Prostate gland (tissue), 2 donors: ENCODE measurements at places on chromosomes 1 and 21. TPM values are rescaled to one million over a fixed set of nuclear protein-coding genes. Genes with fewer than 3 reads are reported as not detected.
A peak's percentile ranks its signal among the peaks of the same experiment; 100 is the strongest.

NBPF12 gene
- total RNA-seq: 13.6 TPM

DNA sequence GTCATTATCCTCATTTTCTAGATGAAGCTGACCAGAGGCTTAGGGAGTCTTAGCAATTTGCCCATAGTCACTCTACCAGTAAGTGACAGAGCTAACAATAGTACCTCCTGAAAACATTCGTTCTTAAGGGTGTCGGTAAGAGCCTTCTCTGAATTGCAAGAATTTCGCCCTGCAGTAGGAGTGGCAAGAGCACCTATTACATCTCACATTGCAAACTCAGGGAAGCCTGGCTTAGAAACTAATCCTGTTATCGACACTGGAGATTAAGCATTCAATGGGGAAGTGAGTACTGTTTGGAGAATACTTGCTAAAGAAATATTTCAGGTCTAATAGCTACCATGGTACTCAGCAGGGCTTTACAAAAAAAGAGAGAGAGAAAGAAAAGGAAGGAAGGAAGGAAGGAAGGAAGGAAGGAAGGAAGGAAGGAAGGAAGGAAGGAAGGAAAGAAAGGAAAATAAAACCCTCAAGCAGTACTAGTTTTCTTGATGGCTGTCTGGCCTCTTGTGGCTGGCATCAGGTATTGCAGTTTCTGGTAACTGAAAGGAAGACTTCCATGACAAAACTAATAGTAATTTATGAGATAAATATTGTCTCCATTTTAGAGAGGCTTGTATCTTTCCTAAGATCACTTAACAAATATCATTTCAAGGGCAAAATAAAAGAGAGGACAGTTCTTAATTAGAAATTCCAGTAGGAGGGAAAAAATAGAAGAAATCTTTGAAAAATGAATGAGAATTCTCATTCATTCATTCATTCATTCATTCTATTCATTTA lies 10.4 kb downstream of the C1orf226 start:
- H3K27me3 ChIP-seq: no peaks in the 10 kb centered on the region
- DNase-seq: peak; percentile 31
- no peak overlapping the region for H3K27ac ChIP-seq
- H3K4me1 ChIP-seq: no peaks in the 10 kb centered on the region
- no peaks in the 10 kb centered on the region for H3K36me3 ChIP-seq

- no peak overlapping the region for H3K4me3 ChIP-seq
- DNase-seq: no peak
- no peaks in the 10 kb centered on the region for H3K4me1 ChIP-seq
- H3K27ac ChIP-seq: no peak overlapping the region
- H3K36me3 ChIP-seq: no peaks in the 10 kb centered on the region
Measured at GRCh38 chr1:195965475-195965874, 642.8 kb downstream of the KCNT2 start.

GRCh38 chr1:97164276-97164639 lies 442.7 kb downstream of the PTBP2 start:
- H3K4me1 ChIP-seq: no peaks in the 10 kb centered on the region
- no peaks in the 10 kb centered on the region for H3K27me3 ChIP-seq
- no peak for DNase-seq
- no peak overlapping the region for H3K4me3 ChIP-seq
- H3K36me3 ChIP-seq: no peaks in the 10 kb centered on the region

GRCh38 chr1:114902343-114902742 lies 47.7 kb downstream of the SYCP1 start:
- H3K27ac ChIP-seq: no peak overlapping the region
- DNase-seq: no peak
- H3K27me3 ChIP-seq: no peaks in the 10 kb centered on the region

- H3K36me3 ChIP-seq: no peaks in the 10 kb centered on the region
- H3K27me3 ChIP-seq: no peaks in the 10 kb centered on the region
- no peak overlapping the region for H3K4me3 ChIP-seq
Measured at GRCh38 chr1:51453010-51453409, 66.1 kb downstream of the EPS15 start.

DNA sequence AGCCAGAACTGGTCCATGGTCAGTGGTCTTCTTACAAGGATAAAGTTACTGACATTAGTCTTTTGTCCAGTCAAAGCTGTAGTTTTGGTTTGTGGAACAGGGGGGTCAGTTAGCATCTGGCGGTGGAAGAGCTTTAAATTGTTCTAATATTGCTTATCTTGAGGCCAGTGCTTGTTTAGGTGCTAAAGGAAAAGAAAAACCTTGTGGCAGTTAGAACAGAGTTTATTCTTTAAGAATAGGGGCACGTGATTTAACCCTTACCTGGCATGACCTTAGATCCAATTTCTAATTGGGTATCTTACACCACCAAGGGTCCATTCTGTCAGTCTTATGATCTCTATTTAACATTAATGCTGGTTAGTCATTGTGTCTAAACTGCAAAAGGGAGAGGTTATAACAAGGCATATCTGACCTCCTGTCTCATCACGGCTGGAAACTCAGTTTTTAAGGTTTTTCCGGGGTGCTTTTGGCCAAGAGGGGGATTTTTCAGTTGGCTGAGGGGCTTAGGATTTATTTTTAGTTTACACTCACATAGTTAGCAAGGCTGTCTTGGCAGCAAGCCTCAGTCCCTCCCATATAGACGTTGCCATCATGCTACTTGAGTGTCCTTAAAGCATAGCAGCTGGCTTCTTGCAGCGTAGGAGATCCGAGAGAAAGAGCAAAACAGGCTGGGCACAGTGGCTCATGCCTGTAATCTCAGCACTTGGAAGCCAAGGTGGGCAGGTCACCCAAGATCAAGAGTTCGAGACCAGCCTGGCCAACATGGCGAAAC lies 60.1 kb upstream of the FAM89A start:
- H3K4me3 ChIP-seq: no peak overlapping the region
- DNase-seq: no peak
- H3K36me3 ChIP-seq: no peaks in the 10 kb centered on the region
- no peaks in the 10 kb centered on the region for H3K4me1 ChIP-seq
- H3K27ac ChIP-seq: no peak overlapping the region

DNA sequence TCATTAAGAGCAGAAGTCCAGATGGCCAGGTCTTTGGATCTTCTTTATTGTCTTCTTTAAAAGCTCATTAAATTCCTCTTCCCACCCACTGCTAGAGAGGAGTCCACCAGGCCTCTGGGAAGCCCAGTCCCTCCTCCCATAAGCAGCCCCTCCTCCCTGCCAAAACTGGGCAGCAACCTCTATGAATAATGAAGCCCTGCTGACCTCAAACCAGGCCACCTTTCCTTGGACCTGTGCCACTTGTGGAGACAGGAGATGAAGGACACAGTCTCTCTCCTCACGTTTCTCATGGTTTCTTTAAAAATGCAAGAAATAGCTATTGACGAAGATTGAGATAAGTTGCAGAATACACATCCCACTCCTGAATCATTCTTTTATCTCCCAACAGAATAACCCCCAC lies 112.8 kb downstream of the EDEM3 start:
- H3K4me1 ChIP-seq: peaks cover 4% of the 10 kb centered on the region
- no peak for DNase-seq
- H3K36me3 ChIP-seq: no peaks in the 10 kb centered on the region
- H3K27ac ChIP-seq: no peak overlapping the region
- H3K4me3 ChIP-seq: no peak overlapping the region

- H3K4me1 ChIP-seq: no peaks in the 10 kb centered on the region
- H3K27ac ChIP-seq: no peak overlapping the region
- H3K27me3 ChIP-seq: no peaks in the 10 kb centered on the region
- H3K36me3 ChIP-seq: no peaks in the 10 kb centered on the region
Measured at GRCh38 chr1:94578856-94579255, 37.3 kb upstream of the F3 start.
